HFFc6 (cell line): ENCODE measurements at places on chromosomes 1 and 21. TPM values are rescaled to one million over a fixed set of nuclear protein-coding genes. Genes with fewer than 3 reads are reported as not detected.

GRCh38 chr1:243716906-243717305, 133.1 kb downstream of the AKT3 start:
- DNase-seq: no peak

HCRTR1 gene
- not detected in 3 replicates for total RNA-seq

KRTAP19-1 gene
- not detected in 3 replicates for total RNA-seq

OPRD1 gene
- not detected in 3 replicates for total RNA-seq

PROX1 gene
- 0.18 and 0.28 TPM in 2 replicates for total RNA-seq

GRCh38 chr1:98331718-98332311, 329.7 kb upstream of the SNX7 start:
- no peak for DNase-seq
